Amygdala (tissue), 56 donors: ENCODE measurements at places on chromosomes 16 and 17.

GRCh38 chr17:78878871-78879527 is 24.0 kb downstream of the CEP295NL start:
- no peak for DNase-seq

GRCh38 chr16:4293822-4294457 is 21.1 kb upstream of the TFAP4 start:
- DNase-seq, result no peak

DNA sequence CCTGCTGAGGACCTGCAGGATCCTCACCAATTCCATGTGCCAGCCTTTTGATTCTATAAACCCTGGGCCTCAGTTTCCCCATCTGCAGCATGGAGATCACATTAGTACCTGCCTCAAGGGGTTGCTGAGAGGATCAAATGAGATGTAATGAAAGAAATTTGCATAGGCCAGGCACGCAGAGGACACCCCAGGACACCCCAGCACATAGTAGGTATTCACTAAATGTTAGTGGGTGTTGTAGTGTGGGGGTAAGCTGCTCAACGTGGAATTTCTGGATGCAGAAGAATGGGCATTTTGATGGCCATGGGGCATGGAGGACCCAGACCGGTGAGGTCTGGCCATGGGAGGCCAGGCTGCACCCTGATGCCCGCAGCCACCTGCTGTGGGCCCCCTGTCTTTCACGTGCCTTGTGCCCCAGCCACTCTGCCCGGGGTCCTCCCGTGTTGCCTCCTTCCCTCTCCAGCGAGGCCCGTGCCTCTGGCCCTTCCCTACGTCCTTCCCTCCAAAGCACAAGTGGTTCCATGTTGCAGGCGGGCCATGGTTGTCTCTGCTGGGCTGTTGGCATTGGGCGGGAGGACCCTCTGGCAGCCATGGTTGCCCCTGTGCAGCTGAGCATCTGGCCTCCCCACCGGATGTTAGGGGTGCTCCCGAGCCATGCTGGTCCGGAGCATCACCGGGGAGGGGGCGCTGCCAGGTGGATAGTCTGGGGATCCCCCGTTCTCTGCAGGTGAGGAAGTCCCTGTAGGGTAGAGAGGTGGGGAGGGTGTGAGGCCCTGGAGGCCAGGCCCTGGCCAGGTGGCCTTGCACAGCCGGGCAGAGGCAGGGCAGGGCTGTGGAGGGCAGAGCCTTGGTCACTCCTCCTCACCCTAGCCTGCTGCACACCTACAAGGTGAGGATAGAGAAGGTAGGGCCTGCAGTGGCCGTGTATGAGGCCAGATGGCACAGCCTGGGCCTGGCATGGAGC is 8.6 kb downstream of the MAP2K3 start:
- DNase-seq, result no peak

- DNase-seq, result no peak
These were observed 23.2 kb downstream of the REXO5 start for GRCh38 chr16:20829536-20829935.

GRCh38 chr17:21163101-21163500 is 36.3 kb downstream of the DHRS7B start:
- no peak for DNase-seq

DNA sequence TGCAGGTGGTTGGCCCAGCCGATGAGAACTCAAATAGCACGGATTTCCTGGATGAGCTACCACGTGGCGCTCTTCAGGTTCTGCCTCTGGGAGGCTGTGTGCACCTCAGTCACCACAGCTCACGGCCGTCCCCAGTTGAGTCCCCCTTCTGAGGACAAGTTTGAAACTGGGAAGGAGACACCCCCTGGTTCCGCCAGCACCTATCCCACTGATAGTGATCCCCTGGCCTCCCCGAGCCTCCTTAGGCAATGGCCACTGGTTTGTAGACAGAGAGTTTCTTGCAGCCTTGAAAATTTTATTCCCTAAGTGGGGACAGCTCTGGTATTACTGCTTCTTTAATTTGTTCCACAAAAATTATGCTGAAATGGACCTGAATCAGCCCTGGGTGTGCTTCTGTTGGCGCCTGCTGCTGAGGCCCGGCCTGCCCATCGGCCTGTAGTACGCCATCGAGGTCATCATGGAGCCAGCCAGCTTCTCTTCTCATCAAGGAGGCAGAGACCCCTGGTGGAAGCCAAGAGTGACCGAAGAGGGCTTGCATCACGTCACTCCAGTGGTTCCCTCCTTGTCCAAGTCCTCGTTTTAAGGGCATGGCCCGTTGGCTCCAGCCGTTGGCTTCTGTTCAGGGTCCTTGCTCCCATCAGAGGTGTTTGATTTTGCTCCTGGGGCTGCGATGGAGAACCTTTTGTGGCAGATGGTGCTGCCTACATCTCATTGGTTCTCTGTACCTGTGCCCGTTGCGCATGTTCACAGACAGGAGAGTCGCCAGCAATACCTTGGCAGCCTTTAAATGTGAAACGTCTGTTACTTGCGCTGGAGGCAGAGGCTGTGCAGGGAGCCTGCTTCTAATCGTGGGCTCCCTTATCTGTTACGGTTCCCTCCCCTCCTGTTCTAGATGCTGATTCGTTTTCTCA is 9.3 kb downstream of the SMCR8 start:
- DNase-seq, result no peak

- DNase-seq, result no peak
These were observed 1.0 kb downstream of the HOXB2 start for GRCh38 chr17:48543854-48544348.

DNA sequence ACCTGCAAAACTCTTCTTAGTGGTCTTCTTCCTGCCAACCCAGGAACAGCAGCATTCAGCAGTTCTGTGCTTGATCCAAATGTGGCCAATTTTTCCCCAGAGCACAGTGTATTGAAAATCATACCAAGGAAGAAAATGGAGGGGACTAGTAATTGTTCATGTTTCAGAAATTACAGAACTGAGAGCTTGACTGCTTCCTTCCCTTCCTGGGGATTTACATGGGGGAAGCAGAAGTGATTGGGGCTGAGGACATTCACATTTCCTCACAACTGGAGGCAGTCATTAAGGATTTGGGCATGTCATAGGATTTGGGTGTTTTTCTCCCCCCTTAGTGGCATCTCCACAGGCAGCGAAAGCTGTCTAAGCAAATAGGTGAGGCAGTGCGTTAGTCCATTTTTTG is 19.7 kb downstream of the CIITA start:
- no peak for DNase-seq

DNA sequence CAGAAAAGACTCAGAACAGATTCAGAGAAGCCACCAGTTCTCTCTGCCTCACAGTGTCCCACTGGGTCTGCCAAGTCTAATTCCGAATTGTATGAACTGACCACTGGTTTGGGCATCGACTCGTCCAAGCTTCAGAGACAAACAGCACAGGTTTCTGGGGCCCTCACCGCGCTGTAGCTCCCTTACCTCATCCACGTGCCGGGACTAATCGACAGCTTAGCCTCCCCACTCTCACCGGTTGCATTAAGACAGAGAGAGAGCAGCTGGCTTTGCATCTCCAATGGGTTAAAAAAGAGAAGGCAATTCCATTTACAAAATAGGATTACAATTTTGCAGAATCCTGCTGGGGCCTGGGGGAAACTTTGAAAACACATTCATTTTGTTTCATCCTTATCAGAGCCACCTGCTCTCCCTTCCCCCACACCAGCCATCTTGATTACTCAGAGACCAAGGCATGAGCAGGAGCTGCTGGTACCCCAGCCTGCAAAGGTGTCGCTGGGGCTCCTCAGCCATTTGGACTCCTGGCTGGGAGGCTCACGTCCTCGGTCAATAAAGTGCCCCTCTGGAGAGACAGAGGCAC is 95.3 kb upstream of the RPL38 start:
- DNase-seq, result no peak

DNA sequence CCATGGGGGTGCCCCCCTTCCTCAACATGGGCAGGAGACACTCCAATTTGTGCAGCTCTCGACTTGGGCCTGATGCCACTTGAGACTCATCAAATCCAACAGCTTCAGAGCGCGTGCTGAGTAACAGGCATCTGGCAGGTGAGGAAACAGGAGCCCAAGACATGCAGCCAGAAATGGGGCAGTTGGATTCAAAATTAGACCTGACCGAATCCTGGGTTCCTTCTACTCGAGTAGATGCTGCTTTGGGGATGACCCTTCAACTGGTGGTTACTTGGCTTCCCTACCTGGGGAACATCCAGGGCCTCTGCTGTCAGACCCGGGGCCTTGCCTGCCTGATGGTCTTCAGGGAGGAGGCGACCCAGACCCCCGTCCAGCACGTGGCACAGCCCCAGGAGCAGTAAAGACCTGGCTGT is 488 bp upstream of the NTN3 start:
- no peak for DNase-seq

DNA sequence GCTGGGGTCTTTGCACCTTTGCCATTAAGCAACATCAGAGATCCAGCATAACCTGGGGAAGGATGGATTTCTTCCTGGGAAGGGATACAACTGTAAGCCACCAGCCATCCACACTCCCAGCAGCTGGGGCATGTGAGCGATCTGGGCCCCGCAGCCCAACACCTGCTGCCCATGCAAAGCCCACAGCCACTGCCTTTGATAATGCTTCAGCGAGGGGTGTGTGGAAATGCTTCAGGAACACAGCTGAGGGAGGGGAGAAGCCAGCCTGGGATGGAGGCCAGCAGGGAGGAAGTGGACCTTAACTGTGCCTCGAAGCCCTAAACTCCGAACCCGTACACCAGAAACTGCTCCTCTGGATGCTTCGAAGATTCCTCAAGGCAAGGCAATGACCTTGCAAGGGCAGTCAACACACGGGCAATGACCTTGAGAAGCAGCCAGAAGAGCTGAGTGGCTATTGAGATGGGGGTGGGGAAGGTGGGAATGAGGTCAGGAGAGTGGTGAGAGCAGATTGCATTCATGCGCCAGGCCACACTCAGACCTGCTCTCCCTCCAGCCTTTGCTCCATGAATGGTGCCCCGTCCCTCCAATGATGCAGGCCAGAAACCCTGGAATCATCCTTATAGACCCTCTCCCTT is 49.1 kb downstream of the KATNIP start:
- no peak for DNase-seq

DNA sequence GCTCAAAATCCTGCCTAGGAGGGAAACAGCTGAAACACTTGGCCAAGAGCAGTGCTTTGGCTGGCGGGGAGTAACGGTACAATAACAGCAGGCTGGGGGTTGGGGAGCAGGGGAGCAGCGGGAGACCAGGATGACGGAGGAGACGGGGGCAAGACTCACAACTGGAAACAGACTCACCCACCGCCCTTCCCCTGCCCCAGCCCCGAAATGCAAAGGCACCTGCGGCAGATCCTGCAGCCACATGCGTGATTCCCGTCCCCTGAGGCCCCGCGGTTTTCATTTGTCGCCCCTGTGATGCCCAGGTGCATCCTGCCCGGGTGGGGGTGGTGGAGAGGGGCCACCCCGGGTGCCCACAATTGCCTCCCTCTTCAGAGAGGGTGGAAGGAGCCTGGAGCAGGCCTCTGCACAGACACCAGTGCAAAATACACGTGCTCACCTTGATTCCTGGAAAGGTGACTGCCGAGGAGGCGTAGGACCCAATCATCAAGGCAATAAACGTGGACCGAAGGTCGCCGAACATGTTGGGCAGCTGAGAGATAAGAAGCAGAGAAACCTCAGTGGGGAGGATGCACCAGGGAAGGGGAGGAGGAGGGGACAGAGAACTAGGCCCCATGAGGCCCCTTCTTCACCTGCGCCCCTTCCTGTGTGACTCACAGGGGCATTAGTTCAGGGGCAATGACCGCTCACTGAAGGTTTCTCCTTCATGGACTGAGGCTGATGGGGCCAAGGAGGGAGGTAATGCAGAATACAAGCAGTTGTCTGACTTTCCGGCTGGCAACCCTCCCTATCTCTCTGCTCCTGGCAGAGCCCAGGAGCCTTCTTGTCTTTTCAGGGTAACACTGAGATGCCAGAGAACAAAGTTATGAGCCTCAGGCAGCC is 30.4 kb upstream of the PITPNA start:
- no peak for DNase-seq

DNA sequence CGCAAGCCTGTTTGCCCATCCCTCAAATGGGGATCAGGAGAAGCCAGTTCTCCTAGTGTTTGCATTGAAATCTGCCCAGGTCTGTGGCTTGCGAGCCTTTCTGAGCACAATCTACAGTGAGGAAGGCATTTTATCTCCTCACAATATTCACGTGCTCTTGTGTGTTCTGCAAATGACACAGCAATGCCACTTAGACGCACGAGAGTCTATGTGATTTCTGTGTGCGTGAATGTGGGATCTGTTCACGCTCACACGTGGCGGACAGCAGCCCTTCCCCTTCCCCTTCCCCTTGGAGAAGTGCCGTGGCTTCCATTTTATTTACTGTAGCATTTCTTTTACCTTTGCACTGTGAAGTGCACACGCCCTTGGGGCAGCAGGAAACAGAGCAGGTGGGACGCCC is 17.7 kb upstream of the CBFA2T3 start:
- DNase-seq, result no peak

- no peak for DNase-seq
These were observed 130.1 kb upstream of the ADAMTS18 start for GRCh38 chr16:77564791-77565390.

DNA sequence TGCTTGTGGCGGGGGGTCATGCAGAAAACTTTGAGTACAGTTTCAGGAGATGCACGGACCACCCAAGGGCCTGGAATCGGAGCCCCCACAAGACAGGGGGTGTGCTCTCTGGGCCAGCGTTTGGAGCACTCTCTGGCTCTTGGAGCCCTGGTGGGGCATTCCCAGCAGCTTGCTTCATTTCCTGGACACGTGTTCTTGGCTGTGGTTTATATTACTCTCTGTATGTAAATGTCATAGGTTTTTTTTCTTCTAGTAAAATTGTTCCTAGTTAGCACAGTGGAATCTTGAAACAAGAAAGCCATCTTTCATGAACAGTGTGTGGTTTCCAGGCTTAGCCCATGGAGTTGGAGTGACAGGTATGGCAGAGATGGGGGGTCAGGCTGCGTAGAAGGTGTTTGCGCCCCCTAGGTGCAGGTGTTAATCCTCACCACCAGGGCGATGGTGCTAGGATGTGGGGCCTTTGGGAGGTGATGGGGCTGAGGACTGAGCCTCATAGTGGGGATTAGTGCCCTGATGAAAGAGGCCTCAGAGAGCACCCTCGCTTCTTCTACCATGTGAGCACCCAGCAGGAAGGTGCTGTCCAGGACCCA is 79.8 kb downstream of the JPH3 start:
- no peak for DNase-seq

- peak; percentile 82 for DNase-seq
These were observed 26.3 kb upstream of the SSTR5 start for GRCh38 chr16:1045993-1046911.

- no peak for DNase-seq
These were observed 7.9 kb upstream of the BAHCC1 start for GRCh38 chr17:81387100-81388090.

GRCh38 chr16:31061813-31062440 is 12.1 kb downstream of the ZNF668 start:
- DNase-seq, result no peak

DNA sequence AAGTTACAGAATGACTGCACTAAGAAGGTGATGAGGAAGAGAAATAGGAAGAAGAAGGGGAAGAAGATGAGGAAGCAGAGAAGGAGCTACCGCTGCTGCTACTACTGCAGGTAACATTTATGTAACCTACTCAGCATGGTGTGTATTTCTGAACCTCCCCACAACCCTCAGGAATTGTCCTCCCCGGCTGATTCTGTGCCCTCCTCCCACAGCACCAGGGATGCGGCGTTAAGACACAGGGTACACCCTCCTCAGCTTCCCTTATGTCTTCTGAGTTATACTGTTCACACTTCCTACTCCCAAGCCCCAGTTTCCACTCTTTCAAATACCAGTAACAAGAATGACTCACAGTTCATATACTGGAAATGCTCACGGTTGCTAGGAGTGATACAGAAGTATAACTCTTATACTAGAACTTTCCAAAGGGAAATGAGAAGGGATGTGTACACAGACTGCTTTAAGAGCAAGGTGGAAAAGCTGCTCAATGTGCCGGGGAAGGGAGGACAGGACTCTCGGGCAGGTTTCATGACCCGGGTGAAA is 224.5 kb upstream of the PSMD7 start:
- no peak for DNase-seq

- no peak for DNase-seq
These were observed 14.7 kb downstream of the KCTD19 start for GRCh38 chr16:67311607-67312488.
